ENCODE measurements at places on chromosomes 4 and X.

DNA sequence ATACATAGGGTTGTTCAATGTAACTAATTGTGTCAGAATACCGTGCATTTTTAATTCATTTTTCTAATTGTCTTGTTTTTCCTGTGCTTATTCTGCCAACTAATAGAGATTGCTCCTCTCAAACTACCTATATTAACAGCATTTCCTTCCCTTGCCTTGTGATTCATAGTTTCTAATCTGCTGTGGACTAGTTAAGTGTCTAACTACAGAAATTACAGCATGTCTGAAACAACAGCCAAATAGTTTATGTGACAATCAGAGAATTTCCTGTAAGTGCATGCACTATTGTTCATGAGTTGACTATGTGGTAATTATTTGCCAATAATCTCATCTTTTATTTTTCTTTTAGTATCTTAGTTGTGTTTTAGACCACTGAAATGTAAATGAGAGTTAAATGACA, 4.1 kb upstream of the SEC24B start:
- no peak for DNase-seq

GRCh38 chrX:97898798-97899197, 1015.1 kb downstream of the RPA4 start:
- DNase-seq, result no peak

GRCh38 chr4:87120010-87120409, 100.4 kb downstream of the KLHL8 start:
- DNase-seq, result no peak

DNA sequence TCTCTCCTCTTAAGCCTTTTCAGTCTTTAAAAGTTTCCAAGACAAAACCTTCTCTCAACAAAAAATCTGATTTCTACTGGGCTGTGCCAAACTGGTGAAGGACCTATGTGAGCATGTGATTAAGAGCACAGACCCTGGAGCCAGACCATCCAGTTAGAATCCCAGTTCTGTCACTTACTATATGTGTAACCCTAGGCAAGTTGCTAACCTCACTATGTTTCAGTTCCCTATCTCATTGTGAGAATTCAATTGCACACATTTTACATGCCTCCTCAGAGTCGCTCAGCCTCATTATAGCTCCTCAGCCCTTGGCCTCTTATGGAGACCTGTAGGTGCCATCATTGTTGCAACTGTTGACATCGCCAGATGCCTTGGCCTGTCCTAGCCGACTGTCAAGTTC, 54.1 kb upstream of the VEGFD start:
- no peak for DNase-seq

DNA sequence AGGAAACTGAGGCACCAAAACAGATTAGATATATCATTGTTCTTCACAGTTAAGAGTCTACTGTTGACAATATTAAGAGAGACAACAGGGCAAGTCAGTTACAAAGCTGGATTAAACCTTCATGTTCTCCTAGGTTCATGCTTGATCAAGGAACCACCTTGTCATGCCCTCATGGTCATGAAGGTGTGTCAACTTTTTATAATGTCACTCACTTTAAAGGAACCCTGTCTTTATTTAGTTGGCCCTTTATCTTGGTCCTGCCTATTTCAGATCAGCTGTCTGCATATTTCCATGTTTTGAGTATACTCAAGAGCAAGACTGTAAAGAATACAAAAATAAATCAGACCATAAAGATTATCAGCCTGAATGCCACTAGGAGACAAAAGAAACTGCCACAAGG, 140.2 kb upstream of the FAM241A start:
- no peak for DNase-seq

- no peak for DNase-seq
Observed at GRCh38 chrX:108347800-108348199, 90.4 kb downstream of the COL4A6 start.

- no peak for DNase-seq
Observed at GRCh38 chr4:17877661-17878060, 66.9 kb downstream of the NCAPG start.

DNA sequence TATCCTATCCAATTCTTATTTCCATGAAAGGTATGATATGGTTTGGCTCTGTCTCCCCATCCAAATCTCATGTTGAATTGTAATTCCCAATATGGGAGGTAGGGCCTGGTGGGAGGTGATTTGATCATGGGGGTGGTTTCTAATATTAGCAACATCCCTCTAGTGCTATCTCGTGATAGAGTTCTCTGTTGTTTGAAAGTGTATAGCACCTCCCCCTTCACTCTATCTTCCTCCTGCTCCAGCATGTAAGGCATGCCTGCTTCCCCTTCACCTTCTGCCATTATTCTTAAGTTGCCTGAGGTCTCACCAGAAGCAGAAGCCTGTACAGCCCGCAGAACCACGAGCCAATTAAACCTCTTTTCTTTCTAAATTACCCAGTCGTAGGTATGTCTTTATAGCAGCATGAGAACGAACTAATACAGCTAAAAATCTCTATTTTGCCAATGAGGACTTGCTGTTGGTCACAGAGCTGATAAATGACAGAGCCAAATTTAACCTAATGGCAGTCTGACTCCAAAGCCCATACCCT, 247.2 kb downstream of the HNRNPD start:
- DNase-seq, result no peak

DNA sequence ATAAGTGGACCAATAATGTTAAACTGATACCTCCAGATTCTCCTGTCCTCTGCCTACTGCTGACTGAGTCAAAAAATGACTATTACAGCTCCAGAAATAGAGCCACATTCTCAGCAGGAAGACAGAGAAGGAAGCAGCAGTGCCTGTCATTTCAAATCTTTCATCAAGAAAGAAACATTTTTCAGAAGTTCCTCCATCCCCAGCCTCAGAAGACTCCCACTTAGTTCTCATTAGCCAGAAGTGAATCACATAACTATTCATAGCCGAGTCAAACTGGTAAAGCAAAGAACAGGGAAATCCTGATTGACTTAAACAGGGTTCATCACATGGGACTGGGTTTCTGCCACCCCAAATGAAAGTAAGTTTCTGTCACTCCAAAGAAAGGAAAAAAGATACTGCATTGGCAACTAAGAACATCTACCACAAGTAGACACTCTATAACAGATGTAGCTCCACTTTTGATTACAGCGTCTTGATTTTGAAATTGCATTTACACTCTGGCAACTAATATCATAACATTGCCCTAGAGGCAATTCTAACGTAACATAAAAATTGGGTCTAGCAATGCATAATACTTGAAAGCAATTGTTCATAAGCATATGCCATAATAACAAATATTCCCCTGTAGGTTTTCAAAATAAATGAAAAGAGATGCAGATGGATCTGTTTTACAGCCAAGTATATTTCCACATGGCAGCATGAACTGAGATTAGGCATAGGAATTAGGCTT, 599.8 kb downstream of the GALNTL6 start:
- no peak for DNase-seq

GRCh38 chrX:49992853-49993252, 70.5 kb downstream of the CLCN5 start:
- no peak for DNase-seq

DNA sequence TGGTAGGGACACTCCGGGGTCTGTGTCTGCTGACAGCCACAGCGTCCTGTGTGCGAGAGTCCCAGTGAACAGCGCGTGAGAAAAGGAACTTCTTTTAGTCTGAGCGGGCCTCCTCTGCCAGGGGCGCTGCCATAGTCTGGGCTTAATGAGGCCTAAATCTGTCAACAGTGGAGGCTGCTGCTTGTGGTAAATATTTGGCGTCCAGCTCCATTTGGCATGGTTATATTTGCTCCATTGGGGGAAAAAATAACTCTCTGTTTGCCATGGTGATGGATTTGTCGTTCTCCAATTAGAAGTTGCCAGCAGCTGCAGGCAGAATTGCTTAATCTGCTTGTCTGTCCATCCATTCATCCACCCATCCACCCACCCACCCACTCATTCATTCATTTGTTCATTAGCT, 71.4 kb upstream of the PSAPL1 start:
- no peak for DNase-seq

GRCh38 chr4:87947381-87948160, 27.9 kb upstream of the SPP1 start:
- no peak for DNase-seq

DNA sequence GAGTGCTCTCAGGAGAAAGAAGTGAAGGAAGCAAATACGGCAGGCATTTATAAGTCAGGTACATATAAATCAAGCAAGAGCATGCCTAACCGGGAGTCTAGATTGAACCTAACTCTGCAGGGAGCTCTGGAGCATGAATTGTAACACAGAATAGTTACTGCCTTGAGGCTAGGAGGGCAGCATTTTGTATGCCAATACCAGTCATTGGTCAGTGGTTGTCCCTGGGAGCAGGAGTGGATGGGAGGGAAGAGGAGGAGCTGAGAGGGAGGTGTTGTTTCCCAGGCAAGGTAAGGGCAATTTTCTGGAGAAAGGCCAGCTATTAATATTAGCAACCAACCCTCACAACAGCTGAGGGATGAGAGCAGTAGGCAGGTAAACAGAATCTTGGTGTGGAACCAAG, 224.7 kb upstream of the DCAF8L1 start:
- DNase-seq, result no peak

- DNase-seq, result no peak
Observed at GRCh38 chrX:130075777-130076176, 34.5 kb downstream of the ELF4 start.

GRCh38 chr4:5611750-5612149, 96.6 kb downstream of the EVC2 start:
- no peak for DNase-seq

- no peak for DNase-seq
Observed at GRCh38 chrX:42485601-42486000, 292.4 kb downstream of the PPP1R2C start.

DNA sequence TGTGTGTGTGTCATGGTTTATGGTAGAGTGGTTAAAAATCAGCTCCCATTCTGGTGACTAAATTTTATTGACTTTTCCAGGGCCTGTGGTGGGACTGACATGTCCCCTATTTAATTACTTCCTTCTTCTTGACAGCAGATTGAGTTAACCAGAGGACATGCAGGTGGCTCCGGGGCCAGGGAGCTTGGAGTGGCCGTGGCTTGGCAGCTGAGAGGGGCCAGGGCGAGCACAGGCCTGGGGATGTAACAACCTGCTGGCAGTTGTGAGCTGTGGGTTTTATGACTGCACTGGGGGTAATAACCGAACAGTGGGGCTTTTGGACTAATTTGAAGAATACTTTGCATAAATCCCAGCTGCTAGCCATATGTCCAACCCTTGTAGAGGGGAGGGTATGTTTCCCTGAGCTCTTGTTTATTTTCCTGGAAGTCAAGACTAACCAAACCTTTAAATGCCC, 186.0 kb downstream of the MID1IP1 start:
- peak; percentile 31 for DNase-seq

DNA sequence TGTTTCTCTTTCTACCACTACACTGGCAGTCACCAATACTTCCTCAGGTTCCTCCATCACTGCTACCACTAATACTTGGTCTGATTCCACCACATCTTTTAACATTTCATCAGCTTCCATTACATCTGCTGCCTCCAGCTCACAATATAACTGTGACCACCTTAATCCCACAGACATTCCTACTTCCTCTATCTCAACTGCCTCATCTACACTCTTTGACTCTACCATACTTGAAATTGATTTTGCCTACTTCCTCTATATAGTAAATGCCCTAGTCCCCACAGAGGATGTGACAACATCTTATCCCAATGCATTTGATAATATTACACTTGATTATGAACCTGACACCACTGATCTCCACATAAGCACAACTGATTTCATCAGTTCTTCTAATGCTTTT, 29.0 kb downstream of the OPRPN start:
- DNase-seq, result no peak

Data from HL-60 (cell line).